Heart right ventricle (tissue), 16 donors: ENCODE measurements at places on chromosomes 13 and 19. TPM values are rescaled to one million over a fixed set of nuclear protein-coding genes. Genes with fewer than 3 reads are reported as not detected.

ODAD3 gene
- polyA plus RNA-seq: 2.2 TPM

CD37 gene
- 2.3 TPM for polyA plus RNA-seq

ERICH4 gene
- 0.10 TPM for polyA plus RNA-seq

SLC10A2 gene
- polyA plus RNA-seq: not detected

RFPL4AL1 gene
- polyA plus RNA-seq: not detected

SHC2 gene
- polyA plus RNA-seq: 33.5 TPM

ZIC2 gene
- polyA plus RNA-seq: not detected

PSG1 gene
- polyA plus RNA-seq: not detected

ANKLE1 gene
- polyA plus RNA-seq: 0.20 TPM

ARHGAP33 gene
- polyA plus RNA-seq: 10.1 TPM

KRTDAP gene
- not detected for polyA plus RNA-seq

- DNase-seq: no peak
Measured at GRCh38 chr13:107765724-107766401, 449.5 kb downstream of the LIG4 start.

- DNase-seq: peak; percentile 85
Measured at GRCh38 chr19:12983542-12984142, 11.6 kb upstream of the NFIX start.

DNA sequence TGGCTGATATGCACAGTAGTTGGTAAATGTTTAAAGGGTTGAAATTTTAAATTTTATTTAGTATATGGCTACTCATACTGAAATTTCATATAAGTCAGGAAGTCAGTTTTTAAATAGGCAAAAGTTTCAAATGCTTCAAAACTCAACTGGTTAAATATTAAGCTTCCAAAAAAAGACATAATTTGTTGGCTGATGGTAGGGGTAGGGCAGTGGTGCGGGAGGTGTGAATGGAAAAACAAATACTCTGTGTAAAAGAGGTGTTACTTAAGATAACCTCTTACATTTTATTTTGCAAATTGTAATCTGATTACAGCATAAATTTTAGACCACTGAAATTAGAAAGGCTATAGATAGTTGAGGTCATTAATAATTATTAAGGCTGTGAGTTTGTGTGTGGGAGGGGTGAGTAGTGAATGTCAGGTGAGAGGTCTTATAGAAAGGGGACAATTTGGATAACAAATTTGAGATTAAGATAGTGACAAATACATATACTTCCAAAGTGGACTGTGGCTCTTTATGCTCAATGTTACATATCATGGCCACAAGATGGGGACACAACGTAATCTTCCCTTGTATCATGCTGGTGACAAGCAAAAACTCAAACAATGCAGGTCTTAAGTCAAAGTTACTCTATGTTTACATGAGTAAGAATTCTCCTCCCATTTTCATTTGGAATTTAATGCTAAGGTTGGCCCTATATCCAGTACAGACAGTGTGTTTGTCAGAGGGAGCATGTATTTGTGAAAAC, 36.6 kb upstream of the OXGR1 start:
- DNase-seq: no peak

- DNase-seq: no peak
Measured at GRCh38 chr19:31826325-31826724, 477.1 kb upstream of the TSHZ3 start.

GRCh38 chr13:72194523-72194922, 327.5 kb upstream of the DACH1 start:
- no peak for DNase-seq

- no peak for DNase-seq
Measured at GRCh38 chr19:30340771-30341561, 31.2 kb upstream of the ZNF536 start.

DNA sequence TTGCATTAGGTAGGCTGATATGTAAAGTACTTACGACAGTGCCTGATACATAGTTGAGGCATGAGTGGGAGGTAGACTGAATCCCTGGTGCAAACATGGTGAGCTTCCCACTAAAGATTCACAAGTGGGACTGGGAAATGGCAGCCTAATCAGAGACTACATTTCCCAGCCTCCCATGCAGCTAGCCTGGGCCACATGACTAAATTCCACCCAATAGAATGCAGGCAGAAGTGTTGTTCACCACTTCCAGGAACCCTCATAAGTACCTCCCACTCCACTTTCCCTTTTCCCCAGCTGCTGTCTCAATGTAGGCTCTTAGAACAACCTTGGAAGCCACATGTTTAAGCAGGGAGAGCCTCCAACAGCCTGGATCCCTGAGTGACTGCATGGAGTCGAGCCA, 104.9 kb downstream of the CACNA1A start:
- no peak for DNase-seq

DNA sequence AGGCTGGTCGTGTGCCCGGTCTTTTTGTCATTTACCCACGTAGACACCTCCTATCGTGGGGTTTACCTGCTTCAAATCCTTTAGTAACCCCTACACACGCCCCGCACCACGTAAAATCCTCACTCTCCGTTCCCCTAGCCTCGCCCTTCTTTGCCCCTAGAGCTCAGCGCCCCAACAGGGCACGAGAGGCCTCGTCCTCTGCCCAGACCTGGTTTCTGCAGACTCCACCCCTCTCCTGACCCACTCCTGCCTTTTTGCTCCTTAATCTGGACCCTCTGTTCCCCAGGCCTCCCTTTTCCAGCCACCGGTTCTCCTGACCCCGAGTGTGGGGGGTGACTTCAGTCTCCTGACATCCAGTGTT, 412 bp downstream of the ZNF528 start:
- DNase-seq: peak; percentile 11

GRCh38 chr13:34777089-34777913, 164.8 kb upstream of the NBEA start:
- DNase-seq: no peak

DNA sequence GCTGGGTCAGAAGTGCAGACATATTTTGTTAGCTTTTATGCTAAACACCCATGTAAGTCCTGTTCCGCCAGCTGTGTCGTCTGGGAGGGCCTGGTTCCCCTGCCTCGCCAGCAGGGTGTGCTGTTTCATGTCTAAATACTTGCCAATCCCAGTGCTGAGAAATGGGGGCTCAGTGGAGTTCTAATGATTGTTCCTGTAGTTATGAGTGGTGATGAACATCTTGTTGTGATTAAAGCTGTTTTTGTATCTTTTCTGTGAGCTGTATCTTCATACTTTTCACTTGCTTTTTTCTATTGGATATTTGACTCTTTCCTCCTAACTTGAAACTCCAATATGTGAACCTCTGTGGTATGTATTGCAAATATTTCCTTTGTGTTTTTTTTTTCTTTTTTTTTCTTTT, 32.7 kb downstream of the KDM4B start:
- DNase-seq: no peak

DNA sequence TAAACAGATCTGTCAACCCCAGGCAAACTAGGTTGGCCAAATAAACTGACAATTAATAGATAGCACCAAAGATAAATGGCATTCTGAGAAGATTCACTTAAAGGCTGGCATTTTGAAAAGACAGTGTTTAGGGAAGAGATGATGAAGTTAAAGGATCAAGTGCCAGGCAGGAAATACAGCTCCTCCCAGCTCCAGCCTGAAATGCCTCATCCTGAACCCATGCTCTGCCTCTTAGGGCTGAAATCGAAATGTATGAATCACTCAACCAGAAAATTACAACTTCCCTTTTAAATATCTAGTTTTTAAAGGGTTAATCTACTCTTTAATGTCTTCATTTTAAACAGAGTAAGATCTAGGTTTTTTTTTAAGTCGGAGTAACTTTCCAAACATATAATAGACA, 171.2 kb upstream of the UBL3 start:
- DNase-seq: no peak

DNA sequence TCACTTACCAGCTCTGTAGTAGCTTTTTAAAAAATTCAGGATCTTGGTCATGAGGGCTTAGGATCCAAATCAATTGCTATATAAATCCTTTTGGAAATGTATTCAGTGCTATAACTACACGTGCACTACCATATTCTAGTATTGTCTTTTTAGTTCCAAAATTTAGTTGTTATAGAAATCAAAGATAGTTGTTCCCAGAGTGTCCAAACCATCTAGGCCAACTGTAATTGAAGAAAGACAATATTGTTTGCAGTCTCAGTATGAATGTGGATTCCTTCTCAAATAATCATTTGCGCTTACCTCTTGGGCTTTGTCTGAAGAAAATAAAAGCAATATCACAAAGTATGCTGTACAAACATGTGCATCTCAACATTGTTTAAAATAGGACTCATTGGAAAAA, 184.1 kb upstream of the EDNRB start:
- no peak for DNase-seq

GRCh38 chr13:52991344-52992020, 37.1 kb upstream of the OLFM4 start:
- no peak for DNase-seq

GRCh38 chr13:97429681-97430081, 4.3 kb upstream of the RAP2A start:
- DNase-seq: no peak

- peak; percentile 76 for DNase-seq
Measured at GRCh38 chr19:38666663-38667511, 19.4 kb downstream of the ACTN4 start.

GRCh38 chr19:4534836-4535658, at the start of gene PLIN5:
TSS of gene PLIN5 (minus strand) at chr19:4535224. CDS start at chr19:4534074, 1,150 bp downstream.
- peak; percentile 83 for DNase-seq

GRCh38 chr13:29402166-29402636, 193.3 kb downstream of the SLC7A1 start:
- DNase-seq: no peak

GRCh38 chr19:40607311-40608239, 6.4 kb downstream of the LTBP4 start:
- no peak for DNase-seq

DNA sequence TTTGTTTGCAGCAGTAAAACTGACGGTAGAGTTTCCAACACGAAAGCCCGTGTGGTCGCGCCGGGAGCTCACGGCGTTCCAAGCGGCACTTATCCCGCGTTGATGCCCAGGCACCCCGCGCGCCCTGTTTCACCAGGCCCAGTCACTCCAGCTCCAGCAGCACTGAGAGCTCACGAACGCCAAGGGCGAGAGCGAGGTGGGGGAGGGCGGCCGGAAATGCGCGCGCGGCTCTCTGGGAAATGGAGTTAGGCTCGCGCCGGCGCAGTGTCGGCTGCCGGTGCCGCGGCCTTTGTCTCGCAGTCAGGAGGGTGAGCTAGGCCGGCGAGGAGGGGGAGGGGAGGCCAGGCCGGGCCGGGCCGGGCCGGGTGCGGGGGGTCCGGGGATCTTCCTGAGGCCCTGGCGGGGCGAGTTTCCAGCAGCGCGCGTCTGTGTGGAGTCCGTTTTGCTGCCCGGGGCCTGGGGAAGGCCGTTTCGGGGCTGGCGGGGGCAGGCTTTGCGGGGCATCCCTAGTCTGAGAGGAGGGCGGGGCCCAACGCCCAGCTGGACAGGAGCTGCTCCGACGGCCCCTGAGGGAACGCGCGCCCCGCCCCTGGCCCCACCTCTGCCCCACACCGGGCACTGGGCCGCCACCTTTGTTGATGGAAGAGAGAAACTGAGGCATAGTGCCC, at the start of gene ZNF135:
Gene ZNF135 (plus strand): TSS at position 280 of the 668 bp plus-strand sequence. CDS start 721 bp downstream, outside the sequence.
- peak; percentile 92 for DNase-seq
